ENCODE measurements at places on chromosomes 16 and 17. TPM values are rescaled to one million over a fixed set of nuclear protein-coding genes. Genes with fewer than 3 reads are reported as not detected.

The ZP2 gene
- total RNA-seq: not detected

The SOX9 gene
- 65.9 TPM for total RNA-seq

- DNase-seq: no peak
Observed at GRCh38 chr17:9363440-9364350, 211.9 kb downstream of the STX8 start.

- no peak for DNase-seq
Observed at GRCh38 chr16:53744449-53744848, 40.5 kb downstream of the FTO start.

Measured in kidney epithelial cell (primary cell).